ENCODE measurements at places on chromosomes 12 and 14. TPM values are rescaled to one million over a fixed set of nuclear protein-coding genes. Genes with fewer than 3 reads are reported as not detected.

C1QL4 gene
- total RNA-seq, result not detected

GRCh38 chr12:106342397-106343213 is 14.9 kb upstream of the POLR3B start:
- peak overlapping the region; percentile 34 for H3K27ac ChIP-seq
- no peaks in the 10 kb centered on the region for H3K36me3 ChIP-seq
- peaks cover 9% of the 10 kb centered on the region for H3K4me1 ChIP-seq
- no peak overlapping the region for H3K4me3 ChIP-seq
- no peaks in the 10 kb centered on the region for H3K27me3 ChIP-seq
- peak; percentile 67 for DNase-seq

DNA sequence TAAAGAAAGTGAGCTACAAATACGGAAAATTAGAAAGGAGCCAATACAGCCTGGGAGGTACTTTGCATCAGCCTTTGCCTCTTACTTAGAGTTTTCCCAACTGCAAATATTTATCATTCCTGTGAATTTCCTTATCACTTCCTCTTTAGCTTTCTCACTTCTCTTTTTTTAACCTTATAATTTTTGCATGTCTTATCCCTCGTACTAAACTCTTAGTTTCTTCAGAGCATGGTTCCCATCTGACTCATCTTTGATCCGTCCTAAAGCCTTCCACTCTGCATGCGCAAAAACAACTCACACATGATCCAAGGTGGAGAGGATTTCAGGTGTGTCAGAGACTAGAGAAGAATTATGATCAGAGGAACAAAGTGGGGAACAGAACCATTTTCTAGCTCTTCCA is 9.6 kb upstream of the SNAPC1 start:
- H3K27me3 ChIP-seq, result no peaks in the 10 kb centered on the region
- no peaks in the 10 kb centered on the region for H3K36me3 ChIP-seq
- H3K27ac ChIP-seq, result no peak overlapping the region
- no peaks in the 10 kb centered on the region for H3K4me1 ChIP-seq
- no peak for DNase-seq

GRCh38 chr12:42299392-42300308 is 26.2 kb downstream of the ZCRB1 start:
- H3K4me1 ChIP-seq, result no peaks in the 10 kb centered on the region
- DNase-seq, result no peak
- no peaks in the 10 kb centered on the region for H3K36me3 ChIP-seq
- no peak overlapping the region for H3K27ac ChIP-seq

DNA sequence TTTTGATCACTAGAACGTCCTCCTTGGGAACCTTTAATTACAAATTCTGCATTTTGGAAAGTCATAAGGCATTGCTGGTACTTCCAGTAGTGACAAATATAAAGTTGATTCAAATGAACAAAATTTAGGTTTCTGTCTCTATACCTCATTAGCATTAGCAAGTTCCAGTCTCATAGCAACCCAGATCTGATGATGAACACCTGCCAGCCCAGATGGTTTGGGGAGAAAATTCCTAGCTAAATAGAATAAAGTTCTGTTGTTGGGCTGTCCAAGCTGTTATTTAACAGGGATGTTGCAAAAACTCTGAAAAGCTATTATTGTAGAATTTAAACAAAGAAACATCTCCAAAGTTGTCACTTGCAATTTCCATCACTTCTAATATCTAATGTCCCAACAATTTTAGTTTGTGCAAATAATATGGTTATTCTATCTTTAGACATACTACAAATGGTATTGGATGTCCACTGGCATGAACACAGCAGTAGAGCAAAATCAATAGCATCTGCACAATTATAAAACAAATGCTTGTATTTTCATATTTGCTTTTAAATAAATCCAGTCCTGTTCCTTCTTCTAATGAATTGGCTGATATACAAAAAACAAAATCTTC is 299.4 kb downstream of the SLC16A7 start:
- no peak for DNase-seq
- no peak overlapping the region for H3K27ac ChIP-seq
- no peaks in the 10 kb centered on the region for H3K27me3 ChIP-seq
- H3K36me3 ChIP-seq, result no peaks in the 10 kb centered on the region

DNA sequence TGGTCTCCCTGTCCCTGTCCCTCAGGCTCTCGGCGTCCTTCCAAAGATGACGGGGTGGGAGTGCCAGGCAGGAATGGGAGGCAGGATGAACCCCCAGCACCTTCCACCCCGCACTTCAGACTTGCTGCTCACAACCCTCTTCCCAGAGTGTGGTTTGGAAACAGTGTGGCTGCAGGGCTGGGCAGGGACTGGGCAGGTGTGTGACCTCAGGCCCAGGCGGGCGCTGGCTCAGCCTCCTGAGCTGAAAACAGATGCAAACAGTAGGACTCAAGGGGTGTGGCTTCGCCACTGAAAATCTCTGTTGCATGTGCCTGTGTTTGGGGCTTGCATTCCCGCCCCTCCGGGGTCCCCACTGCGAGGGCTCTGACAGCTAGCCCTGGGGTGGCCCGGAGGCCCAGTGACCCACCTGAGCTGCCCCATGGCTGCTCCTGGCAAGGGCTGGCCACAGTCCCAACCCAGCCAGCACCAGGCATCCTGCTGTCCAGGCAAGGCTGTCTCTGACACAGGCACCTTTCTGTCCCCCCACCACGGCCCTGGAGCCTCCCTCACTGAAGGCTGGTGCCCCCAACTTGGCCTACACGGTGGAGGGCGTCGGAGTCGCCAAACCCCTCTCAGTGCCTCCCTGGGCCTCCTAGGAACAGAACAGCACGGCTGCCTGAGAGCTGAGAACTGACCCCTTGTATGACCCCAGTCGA is 46.1 kb downstream of the BEGAIN start:
- no peak overlapping the region for H3K4me3 ChIP-seq
- no peaks in the 10 kb centered on the region for H3K27me3 ChIP-seq
- H3K4me1 ChIP-seq, result no peaks in the 10 kb centered on the region
- no peak for DNase-seq
- H3K36me3 ChIP-seq, result no peaks in the 10 kb centered on the region

DNA sequence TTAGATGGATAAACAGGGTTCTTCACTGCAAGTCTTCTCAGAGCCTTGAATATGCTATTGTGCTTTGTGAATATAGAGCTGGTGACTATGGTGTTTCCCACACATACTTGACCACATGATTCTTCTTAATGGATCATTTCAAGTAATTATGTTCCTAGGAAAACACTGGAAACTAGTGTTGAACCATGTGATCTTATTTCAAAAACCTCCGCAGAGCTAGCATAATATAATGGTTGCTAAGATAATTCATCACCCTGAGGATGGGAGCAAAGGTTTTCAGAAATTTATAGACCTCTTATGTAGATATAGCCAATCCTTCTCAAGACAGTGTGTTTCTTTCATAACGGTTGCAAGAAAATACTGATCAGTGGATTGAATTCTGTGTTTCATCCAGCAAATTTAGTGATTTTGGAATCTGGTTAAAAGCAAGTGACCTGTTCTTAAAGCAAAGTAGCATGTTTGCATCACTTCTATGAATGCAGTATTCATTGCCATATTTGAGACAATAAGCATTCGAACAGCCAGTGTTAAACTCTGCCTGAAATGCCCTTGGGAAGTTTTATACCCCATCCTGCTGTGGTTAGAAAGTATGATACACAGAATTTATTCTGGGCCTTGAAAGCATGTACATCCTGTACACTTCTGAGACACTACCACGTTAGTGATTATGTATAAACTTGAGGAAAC is 341.0 kb upstream of the E2F7 start:
- no peaks in the 10 kb centered on the region for H3K36me3 ChIP-seq
- no peaks in the 10 kb centered on the region for H3K27me3 ChIP-seq
- H3K27ac ChIP-seq, result no peak overlapping the region
- no peak overlapping the region for H3K4me3 ChIP-seq
- no peaks in the 10 kb centered on the region for H3K4me1 ChIP-seq
